ENCODE measurements at places on chromosomes 12 and 14.
A peak's percentile ranks its signal among the peaks of the same experiment; 100 is the strongest.

DNA sequence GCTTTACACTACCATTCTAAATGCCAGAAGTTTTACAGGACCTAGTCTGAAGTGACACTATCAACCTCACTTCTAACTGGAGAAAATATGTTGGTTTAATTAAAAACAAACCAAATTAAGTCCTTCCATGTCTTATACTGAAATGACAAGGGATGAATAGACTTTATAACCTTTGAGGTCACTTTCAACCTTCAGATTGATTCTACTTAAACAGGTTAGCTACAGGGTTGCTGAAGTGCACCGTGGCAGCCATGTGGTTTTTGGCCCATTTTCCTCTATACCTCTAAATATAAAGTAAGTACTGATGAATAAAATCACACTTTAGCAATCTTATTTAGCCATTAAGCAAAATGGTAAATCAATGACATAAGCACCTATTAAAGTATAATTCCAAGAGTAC lies 3.9 kb downstream of the SLC38A2 start:
- DNase-seq, result no peak

GRCh38 chr14:90293766-90294730 lies 37.7 kb downstream of the NRDE2 start:
- no peak for DNase-seq

GRCh38 chr14:77124345-77125280 lies 17.0 kb downstream of the ZDHHC22 start:
- DNase-seq, result peak; percentile 65

DNA sequence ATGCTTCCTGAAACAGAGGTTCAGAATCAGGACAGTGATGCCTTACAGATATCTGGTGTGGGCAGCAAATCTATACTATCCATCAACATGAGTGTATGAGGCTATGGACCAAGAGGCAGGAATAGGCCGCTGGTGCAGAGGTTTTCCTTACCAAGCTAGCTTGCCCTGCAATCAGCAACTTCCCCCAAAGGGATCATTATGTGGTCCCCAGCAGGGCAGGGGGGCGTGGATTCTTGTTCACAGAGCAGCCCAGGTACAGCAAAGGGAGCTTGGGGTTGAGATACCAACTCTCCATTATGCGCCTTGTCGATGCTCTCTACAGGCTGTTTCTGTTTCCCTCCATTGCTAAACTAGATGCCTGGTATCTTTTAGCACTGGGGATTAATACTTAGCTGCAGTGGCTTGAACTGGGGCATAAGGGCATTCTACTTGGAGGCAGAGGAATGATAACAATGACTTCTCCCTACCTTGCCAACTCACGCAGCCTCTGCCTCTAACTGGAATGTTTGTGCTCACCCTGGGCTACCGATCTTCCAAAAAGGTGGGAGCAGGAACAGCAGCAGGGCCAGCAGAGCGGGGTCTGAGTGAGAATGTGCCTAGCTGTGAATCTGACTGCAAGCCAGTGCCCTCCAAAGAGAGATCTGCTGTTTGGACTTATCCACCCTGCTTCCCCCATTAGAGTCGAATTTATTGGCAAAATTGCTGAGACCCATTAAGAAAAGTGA lies 10.3 kb upstream of the KRT1 start:
- DNase-seq, result no peak

GRCh38 chr12:48296586-48297282 lies 54.0 kb downstream of the ZNF641 start:
- DNase-seq, result peak; percentile 63

DNA sequence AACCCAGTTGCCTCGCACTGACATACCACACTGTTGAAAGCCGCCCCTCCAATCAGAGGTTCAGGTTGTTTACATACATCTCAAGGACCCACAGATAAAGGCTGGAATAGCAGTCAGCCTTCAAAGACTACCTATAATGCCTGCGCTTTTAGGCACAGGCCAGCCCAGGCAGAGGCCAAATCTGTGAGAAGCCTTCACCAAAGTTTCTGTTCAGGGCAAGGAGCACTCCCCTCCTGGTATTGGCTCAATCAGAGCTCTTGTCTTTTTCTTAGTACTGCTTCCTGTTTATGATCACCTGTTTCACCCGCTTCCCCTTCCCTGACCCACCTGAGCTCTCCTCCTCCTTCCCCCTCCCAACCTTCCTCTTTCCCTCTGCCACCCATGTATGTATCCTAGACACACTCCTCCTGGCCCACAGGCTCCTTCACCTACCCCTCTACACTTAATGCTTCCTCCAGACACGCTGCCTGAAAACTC lies 34.8 kb downstream of the DUSP16 start:
- no peak for DNase-seq

GRCh38 chr12:47945341-47945728 lies 18.1 kb upstream of the TMEM106C start:
- DNase-seq, result no peak

GRCh38 chr12:102107970-102108369 lies 11.9 kb downstream of the NUP37 start:
- DNase-seq, result no peak

- no peak for DNase-seq
These were observed 352.6 kb downstream of the RAD51B start for GRCh38 chr14:68172216-68172615.

GRCh38 chr12:103301642-103302591 lies 193.9 kb downstream of the C12orf42 start:
- peak; percentile 81 for DNase-seq

DNA sequence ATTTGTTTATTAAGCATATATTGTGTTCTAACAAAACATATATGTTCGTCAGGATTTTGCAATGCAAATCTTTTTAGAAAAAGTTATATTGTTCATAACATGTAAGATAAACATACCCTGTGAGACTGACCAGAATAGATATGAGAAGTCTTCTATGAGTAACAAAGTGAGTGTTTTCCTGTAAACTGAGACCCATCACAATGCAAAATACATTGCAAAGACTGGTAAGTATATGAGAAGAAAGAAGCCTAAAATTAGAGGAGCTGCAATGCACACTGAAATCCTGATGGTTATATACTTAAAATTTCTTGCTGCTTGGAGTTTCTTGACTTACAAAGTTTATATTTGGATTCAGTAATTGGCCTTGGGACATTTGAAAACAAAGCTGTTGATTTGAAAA lies 6.0 kb downstream of the HMGA2 start:
- no peak for DNase-seq

DNA sequence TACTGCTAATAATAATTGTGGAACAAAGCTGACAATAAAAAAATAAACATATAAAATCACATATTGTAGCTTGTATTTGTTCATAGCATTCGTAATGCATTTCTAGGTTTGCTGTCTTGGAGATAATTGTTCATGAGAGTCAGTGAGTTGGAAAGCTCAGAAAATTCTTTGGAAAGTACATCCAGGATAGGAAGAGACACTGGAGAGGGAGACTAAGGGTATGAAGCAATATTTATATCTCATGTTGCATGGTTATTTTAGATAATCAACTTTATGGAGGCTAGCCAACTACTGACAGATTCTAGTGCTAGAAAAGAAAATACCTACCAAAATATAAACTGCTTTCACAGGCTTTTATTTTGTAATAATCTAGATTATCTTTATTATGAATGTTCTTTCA lies 1095.2 kb downstream of the FSCB start:
- DNase-seq, result no peak

DNA sequence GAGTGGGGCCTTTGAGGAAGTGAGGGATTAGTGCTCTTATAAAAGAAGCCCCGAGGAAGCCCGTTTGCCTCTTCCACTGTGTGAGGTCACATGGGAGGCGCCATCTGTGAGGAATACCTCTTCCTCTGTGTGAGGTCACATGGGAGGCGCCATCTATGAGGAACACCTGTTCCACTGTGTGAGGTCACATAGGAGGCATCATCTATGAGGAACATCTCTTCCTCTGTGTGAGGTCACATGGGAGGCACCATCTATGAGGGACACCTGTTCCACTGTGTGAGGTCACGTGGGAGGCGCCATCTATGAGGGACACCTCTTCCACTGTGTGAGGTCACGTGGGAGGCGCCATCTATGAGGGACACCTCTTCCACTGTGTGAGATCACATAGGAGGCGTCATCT lies 69.7 kb downstream of the SLC24A4 start:
- no peak for DNase-seq

GRCh38 chr12:25202137-25202536 lies 7.1 kb downstream of the ETFRF1 start:
- DNase-seq, result no peak

DNA sequence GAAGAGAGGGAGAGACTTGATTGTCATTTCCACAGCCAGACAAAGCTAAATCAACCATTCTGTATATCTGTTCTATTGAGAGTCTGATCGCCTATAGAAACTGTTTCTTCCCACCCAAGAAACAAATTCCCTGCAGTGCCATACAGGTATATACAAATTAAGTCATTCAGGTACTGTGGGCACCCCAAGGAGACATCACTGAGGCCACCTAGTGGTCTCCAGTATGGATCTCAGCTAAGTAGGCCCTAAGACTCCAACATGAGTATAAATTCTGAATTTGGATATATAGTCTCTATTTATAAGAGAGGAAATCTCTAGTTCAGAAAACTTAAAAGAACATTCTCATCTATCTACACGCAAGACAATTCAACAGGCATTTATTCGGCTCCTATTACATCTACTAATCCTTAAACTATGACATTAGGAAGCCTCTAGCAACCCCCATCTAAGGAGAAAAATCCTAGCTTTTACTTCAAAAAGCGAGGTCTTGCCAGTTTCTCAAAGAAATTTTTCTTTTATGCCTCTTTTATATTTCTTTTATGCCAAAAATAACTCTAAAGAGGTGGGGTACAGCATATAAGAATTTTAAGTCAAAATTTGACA lies 62.6 kb downstream of the DCAF5 start:
- no peak for DNase-seq

- DNase-seq, result no peak
These were observed 305.3 kb upstream of the DDHD1 start for GRCh38 chr14:53458368-53458814.

- DNase-seq, result no peak
These were observed 219.2 kb upstream of the SSTR1 start for GRCh38 chr14:37988472-37988871.

GRCh38 chr12:110885152-110885840 lies 35.1 kb downstream of the MYL2 start:
- peak; percentile 72 for DNase-seq

- no peak for DNase-seq
These were observed 675 bp upstream of the SCARB1 start for GRCh38 chr12:124864326-124864752.

GRCh38 chr14:24958271-24958670 lies 91.7 kb downstream of the STXBP6 start:
- no peak for DNase-seq

DNA sequence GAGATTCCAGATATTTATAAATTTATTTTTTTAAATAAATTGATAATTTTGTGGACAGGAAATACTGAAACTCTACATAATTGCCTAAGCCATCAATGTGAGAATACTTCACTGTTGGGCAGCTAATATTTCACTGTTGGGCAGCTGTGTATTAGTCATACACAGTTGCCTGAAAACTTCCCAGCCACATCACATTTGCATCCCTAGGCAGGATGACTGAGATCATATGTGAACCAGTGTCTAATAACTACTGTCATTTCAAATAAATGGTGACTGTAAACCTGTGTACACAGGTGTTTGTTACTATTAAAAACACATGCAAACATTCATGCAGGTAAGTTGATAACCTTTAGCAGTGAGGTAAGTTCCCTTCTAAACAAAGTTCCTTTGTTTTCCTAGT lies 43.9 kb downstream of the TMTC3 start:
- no peak for DNase-seq

- no peak for DNase-seq
These were observed 239.3 kb upstream of the PRICKLE1 start for GRCh38 chr12:42828836-42829235.

DNA sequence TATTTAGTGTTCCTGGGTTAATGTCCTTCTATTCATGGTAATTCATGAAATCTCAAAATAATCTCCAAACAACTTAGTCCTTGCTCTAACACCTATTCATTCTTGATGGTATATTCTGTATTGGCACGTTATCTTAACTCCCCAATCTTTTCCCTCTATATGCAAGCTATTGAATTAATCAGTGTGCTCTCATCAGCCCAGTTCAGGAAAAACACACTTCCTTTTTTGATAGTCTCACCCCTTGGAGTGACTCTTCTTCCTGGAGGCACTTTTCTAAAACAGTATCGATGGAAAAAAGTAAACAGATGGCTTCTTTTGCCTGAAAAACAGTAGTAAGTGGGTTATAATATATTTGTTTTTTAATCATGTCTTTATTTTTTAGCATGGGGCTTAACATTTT lies 28.6 kb downstream of the TULP3 start:
- no peak for DNase-seq

- no peak for DNase-seq
These were observed 3.2 kb upstream of the PYGL start for GRCh38 chr14:50947446-50947845.

- no peak for DNase-seq
These were observed 32.2 kb downstream of the RAB21 start for GRCh38 chr12:71786829-71787228.

GRCh38 chr12:59036347-59036746 lies 116.0 kb upstream of the LRIG3 start:
- no peak for DNase-seq

DNA sequence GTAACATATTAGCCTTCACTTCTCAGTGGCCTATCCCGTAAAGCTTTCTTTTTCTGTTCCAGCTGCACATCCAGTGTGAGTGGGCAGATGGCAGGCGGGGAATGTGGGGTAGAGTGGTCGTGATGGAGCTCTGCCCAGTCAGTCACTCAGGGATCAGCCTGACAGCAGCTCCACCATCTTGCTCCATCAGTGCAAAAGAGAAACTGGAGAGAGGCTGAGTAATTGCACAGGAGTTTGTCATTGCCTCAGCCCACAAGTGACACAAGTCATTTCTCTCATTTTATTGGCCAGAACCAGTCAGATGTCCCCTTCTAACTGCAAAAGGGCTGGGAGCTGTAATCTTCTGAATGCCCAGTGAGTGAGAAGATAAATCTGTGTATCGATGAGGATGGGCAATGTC lies 66.5 kb downstream of the ATP23 start:
- no peak for DNase-seq

Data from glutamatergic neuron (in vitro differentiated cells).